ENCODE measurements at places on chromosomes 6 and 20. TPM values are rescaled to one million over a fixed set of nuclear protein-coding genes. Genes with fewer than 3 reads are reported as not detected.

The TMC2 gene
- 0.22 TPM for total RNA-seq

The VSX1 gene
- not detected for total RNA-seq

The PTPRK gene
- total RNA-seq, result 26.1 TPM

The ZSCAN12 gene
- total RNA-seq, result 6.8 TPM

The ECT2L gene
- not detected for total RNA-seq

The HSPA1L gene
- 1.9 TPM for total RNA-seq
